ENCODE measurements at places on chromosomes 4 and X. TPM values are rescaled to one million over a fixed set of nuclear protein-coding genes. Genes with fewer than 3 reads are reported as not detected.

Gene MAGEE2
- total RNA-seq: not detected

Gene AREG
- total RNA-seq: 0.92 TPM

- no peak for DNase-seq
Measured at GRCh38 chrX:87846956-87847355, 329.4 kb downstream of the KLHL4 start.

DNA sequence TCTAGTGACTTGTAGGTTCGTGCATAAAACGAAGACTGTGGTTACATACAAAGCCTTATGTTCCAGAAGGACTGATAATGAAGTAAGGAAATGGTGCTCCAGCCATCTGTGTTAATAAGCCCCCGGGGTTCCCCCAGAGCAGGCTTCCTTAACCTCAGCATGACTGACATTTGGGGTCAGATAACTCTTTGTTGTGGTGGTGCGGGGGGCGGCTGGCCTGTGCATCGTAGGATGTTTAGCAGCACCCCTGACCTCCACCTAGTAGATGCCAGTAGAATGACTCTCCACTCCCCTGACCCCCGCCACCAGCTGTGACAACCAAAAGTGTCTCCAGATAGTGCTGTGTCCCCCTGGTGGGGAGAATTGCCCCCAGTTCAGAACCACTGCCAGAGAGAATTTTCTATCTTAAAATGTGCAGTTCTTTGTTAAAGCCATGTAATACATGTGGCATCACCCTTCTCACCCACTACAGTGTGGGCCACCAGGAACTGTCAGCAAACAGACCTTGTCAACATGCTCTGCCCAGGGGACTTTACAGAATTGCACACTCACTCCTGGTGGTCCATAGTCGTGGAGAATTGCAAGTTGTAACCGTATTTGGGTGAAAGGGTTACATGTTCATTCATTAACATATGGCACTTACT, 7.5 kb downstream of the SH3KBP1 start:
- DNase-seq: no peak

- DNase-seq: no peak
Measured at GRCh38 chrX:136714626-136715599, 65.8 kb downstream of the ARHGEF6 start.

DNA sequence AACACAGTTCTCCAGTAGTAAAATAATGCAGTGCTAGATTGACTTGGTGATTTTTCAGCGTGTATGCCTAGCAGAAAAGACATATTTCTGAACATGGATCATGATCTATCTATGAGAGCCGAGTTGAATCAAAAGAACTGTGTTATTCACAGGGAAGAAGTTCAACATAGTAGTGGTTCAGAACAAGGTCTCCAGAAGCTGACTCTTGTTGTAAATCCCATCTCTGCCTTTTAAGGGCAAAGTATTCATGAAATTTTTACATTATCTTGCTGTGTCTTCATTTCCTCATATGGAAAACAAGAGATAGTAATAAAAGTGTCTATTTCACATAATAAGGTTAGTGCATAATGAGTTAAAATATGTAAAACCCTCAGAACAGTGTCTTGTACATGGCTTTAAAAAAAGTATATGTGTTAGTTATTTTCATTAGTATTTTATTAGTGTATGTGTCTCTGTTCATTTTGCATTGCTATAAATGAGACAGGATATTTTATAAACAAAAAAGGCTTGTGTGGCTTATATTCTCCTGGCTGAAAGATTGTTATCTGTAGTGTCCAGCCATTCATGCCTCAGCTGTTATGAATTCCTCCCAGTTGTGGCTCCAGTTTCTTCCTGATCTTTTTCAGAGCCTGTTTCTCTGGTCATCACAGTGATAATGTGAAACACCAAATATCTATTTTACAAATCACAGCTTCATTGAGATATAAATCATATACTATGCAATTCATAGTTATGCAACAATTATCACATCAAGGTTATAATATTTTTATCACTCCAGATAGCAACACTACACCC, 1351.2 kb downstream of the STIM2 start:
- DNase-seq: no peak

GRCh38 chrX:124820738-124821137, 474.4 kb downstream of the SH2D1A start:
- DNase-seq: no peak

GRCh38 chr4:164508771-164509170, 245.2 kb upstream of the SMIM31 start:
- no peak for DNase-seq
